ENCODE measurements at places on chromosomes 2 and 18.

- DNase-seq: no peak
Observed at GRCh38 chr2:36886664-36887063, 79.7 kb downstream of the STRN start.

DNA sequence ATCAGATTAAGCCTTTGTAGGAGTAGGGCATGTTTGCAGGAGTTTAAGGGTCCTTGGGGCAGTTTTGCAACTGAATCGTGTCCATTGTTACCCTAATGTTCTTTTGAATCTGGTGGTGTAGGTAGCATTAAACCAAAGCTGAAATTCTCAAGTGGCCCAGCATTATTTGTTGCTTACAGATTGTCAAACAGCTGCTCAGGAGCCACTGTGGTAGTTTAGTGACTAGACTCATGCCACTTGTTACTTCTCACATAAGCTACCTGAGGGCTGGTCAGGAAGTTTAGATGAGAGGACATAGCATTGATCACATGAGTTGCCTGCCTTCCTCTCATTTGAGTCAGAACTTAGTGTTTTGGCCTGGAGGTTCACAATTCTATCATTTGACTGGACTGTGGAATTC, 157.6 kb downstream of the HAUS1 start:
- DNase-seq: no peak

DNA sequence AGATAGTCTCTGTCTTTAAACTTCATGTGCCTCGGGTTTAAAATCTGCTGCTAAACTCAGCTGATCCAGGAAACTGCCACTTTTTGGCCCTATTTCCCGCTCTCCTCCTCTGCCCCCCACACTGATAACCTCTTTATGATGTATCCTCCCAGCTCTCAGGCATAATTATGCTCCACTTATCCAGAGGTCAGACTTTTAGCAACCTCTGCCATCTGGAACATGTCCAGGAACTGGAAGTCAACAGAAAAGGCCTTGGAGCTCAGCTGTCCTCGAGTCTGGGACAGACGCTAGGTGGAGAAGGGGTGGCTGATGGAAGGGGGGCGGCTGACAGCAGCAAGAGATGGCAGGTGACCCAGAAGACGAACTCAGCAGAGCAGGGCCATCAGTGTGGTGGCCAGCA, 41.2 kb downstream of the ASAP2 start:
- no peak for DNase-seq

- DNase-seq: no peak
Observed at GRCh38 chr2:71853858-71854257, 293.8 kb downstream of the CYP26B1 start.

DNA sequence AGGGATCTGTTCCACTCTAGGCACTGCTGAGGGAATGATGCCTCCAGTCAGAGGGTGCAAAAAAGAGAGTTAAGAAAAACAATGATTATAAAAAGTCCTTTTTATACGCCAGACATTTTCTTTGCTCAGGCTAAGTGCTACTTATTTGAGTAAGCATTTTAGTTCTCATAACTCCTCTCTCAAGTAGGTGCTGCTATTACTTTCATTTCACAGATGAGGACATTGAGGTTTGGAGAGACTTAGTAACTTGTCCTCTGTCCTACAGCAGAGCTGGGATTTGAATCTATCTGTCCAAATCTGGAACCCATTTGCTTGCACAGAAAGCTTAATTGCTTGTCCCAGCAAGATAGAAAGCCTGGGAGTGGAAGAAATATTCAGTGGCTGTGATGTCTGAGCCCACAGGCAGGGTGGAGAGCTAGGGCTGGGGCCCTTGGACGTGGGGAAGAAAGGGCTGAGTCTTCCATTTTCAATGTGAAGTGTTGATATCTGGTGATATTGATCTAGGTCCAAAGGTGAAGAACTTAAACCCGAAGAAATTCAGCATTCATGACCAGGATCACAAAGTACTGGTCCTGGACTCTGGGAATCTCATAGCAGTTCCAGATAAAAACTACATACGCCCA, 5.8 kb downstream of the IL37 start:
- DNase-seq: no peak

GRCh38 chr2:139891636-139892035, 1111.4 kb upstream of the NXPH2 start:
- no peak for DNase-seq

- DNase-seq: no peak
Observed at GRCh38 chr18:75265872-75266271, 55.3 kb downstream of the TSHZ1 start.

- DNase-seq: no peak
Observed at GRCh38 chr18:58800582-58800981, 64.1 kb upstream of the ZNF532 start.

DNA sequence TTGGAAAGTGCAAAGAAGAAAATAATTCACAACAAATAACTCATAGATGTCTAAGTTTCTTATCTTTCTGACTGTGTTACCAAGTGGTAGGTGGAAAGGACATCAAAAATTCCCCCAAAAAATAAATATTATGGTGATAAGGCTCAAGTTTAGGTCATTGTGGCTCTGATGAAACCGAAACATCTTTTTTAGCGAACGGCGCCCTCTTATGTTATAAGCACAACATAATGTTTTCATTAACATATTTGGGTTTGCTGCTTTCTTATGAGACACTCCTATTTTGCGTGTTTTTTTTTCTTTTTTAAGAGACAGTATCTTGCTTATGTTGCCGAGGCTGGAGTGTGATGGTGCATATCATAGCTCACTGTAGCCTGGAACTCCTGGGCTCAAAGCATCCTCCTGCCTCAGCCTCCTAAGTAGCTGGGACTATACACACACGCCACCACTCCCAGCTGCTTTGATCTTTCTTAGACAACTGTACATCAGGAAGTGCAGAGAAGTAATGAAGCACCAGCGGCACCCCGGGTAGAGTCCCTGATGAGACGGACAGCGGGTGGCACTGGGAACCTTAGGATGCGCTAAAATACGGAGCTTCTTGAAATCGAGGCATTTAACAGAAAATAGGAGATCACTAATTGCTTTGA, 38.5 kb upstream of the SLC35G4 start:
- no peak for DNase-seq

GRCh38 chr2:164671664-164672396, 50.5 kb upstream of the GRB14 start:
- DNase-seq: no peak

DNA sequence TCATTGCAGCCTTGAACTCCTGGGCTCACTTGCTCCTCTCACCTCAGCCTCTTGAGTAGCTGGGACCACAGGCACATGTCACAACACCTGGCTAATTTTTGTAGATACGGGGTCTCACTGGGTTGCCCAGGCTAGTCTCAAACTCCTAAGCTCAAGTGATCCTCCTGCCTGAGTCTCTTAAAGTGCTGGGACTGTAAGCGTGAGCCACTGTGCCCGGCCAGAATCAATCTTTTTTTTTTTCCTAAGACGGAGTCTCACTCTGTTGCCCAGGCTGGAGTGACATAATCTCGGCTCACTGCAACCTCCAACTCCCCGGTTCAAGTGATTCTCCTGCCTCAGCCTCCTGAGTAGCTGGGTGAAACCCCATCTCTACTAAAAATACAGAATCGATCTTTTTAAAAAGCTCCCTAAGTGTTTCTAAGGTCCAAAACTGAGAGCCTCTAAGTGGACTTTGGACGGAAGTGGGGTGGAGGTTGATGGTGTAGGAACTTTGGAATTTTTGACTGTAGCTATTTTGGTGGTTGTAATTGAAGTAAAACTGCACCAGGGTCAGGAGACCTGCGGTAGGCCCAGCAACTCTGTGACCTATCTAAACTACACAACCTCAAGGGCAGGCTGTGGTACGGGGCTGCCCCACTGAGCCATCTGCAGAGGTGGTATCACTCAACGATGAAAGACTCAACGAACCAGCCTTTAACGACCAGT, 82.9 kb downstream of the POLR1A start:
- DNase-seq: no peak

Measured in upper lobe of right lung (tissue), 1 donor.